ENCODE measurements at places on chromosomes 11 and 22.
A peak's percentile ranks its signal among the peaks of the same experiment; 100 is the strongest.

DNA sequence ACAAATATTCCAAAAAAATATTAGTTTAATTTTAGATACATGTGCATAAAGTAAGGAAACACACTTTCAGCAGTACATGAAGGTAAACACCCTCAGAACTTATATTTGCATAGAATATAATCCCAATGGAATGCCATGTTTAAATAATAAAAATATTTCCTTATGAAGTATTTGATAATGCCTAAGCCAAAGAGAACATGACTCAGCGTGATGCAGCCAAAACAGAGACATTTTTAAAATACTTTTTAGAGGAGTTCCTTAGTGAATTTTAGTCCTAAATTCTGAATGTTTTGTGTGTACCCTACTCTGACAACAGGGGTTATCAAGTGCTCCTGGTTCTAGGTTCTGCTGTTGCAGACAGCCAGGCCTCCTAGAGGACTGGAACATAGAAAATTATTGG lies 39.1 kb upstream of the POU2AF2 start:
- no peak for DNase-seq

DNA sequence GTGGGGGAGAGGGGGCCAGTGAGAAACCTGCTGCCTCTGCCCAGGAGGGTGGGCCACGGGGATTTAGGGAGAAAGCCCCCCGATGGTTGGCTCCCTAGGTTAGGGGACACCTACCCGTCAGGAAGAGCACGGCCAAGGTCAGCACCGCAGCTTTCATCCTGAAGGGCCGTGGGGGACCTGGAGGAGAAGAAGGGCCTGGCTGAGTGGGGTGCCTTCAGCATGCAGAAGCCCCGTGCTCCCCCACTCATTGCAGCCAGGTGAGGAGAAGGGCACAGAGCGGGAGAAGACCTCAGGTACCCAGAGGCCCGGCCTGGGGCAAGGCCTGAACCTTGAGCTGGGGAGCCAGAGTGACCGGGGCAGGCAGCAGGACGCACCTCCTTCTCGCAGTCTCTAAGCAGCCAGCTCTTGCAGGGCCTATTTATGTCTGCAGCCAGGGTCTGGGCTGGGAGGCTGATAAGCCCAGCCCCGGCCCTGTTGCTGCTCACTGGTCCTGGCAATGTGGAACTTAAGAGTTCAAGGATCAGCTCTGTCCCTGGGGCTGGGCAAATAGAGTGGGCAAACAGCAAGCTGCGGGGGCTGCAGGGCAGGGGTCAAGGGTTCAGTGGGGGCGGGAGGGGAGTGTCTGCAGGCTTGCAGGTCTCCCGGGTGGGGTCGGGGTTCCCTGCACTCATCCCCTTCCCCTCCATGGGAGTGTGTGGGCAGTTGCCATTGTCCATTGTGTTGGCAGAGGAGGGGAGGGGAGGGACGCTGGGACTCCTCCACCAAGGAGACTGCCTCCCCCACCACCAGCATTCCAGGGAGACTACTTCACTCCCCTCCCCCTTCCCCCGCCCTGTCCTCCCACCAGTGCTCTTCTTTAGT lies at the start of gene APOA1:
TSS of gene APOA1 (minus strand) at position 392 of the 861 bp plus-strand sequence. CDS start at position 157, 235 bp downstream.
- DNase-seq: no peak

GRCh38 chr11:61361237-61361740 lies 393 bp downstream of the CYB561A3 start:
- peak; percentile 3 for DNase-seq

GRCh38 chr22:39245130-39246039 lies 603 bp upstream of the PDGFB start:
- DNase-seq: no peak

DNA sequence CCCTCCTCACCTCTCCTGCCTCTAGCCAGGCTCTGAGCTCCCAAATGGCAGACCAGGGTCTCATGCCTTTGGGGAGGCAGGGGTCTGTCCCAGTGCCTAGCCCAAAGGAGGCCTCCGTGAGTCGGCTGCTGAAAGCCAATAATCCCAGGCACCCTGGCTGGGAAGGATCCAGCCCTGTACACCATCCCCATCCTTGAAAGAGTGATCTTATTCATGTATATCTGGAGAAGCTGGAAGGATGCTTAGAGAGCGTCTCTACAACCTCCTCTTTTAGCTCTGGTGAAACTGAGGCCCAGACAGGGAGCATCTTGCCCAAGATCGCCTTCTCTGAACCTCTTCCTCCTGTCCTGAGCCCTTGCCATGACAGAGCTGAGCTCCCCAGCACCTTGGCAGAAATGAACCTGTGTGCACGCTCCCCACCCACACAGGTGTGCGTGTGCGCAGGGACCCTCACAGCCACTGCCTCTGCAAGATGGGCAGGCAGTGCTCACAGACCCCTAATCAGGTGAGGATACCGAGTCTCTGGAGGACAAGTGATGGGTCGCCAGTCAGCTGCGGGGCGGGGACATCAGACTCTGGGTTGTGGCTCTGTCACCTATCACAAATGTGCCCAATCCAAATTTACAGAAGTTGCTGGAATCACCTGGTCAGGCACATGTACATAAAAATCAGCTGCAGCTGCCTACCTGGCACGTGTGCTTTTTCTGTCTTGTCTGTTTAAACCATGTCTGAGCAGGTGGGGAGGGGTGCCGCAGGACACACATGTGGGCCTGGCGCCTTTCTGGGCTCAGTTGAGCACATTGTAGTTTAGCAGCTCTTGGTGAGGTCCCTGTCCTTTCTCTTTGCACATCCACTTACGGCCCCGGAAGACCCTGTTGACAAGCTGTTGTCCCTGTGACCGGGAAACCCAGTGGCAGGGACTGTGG lies 49.3 kb upstream of the WNT7B start:
- no peak for DNase-seq

DNA sequence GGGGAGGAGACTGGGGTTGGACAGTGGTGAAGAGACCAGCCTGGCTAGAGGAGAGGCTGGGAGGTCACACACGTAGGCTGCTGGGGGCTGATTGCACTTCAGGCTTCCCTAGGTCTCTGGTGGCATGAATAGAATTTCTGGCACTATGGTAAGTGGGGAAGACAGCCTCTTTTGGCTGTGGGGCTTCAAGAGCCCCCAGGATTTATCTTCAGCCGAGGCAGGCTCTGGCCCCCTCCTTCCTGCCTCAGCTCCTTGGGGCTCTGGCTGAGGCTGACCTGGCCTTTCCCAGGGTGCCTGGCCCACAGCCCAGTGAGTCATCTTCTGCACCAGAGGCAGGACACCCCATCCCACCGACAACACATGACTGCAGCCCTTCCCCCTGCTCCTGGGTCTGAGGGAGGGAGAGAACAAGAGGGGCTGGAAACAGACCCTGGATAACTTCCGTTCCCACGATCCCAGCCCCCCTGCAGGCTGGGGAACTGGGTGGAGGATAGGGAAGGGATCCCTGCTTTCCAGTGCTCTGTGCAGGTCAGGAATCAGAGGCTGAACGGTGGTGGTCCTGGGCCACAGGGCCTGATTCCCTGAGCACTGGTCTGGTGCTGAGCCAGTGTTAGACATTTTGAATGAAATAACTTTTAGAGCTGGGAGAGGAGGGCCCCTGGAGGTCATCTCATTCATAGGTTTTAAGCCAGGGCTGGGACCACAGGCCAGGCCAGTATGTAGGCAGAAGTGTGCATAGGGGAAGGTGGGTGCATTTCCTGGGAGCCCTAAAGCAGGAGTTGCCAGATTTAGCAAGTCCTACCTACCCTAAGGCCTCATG lies 26.5 kb downstream of the ARHGEF17 start:
- no peak for DNase-seq

GRCh38 chr22:17919276-17920144 lies 104.9 kb downstream of the MICAL3 start:
- DNase-seq: no peak

GRCh38 chr11:16738947-16739815 lies 734 bp downstream of the C11orf58 start:
- DNase-seq: no peak

DNA sequence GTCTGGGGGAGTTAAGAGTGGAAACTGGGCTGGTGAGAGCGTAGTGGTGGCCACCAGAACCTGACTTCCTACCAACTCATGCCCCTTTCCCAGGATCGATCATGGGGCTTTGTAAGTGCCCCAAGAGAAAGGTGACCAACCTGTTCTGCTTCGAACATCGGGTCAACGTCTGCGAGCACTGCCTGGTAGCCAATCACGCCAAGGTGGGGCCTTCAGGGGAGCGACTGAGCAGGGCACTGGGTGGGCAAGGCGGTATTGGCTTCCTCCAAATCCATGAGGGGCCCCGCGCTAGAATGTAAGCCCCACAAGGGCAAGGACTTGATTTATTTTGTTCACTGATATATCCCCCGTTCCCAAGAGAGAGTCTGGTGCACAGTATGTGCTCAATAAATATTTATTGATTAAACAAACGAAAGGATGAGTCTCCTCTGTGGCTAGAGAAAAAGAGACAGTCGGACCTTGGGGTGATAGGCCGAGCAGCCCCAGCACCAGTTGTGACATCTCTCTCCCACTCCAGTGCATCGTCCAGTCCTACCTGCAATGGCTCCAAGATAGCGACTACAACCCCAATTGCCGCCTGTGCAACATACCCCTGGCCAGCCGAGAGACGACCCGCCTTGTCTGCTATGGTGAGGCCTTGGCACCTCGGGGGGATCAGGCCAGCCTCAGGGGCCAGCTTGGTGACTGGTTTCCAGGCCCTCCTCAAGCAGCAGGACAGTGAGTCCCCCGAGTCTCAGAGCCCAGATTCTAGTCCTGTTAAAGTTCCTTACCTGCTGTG lies 765 bp downstream of the ZFPL1 start:
- DNase-seq: no peak

DNA sequence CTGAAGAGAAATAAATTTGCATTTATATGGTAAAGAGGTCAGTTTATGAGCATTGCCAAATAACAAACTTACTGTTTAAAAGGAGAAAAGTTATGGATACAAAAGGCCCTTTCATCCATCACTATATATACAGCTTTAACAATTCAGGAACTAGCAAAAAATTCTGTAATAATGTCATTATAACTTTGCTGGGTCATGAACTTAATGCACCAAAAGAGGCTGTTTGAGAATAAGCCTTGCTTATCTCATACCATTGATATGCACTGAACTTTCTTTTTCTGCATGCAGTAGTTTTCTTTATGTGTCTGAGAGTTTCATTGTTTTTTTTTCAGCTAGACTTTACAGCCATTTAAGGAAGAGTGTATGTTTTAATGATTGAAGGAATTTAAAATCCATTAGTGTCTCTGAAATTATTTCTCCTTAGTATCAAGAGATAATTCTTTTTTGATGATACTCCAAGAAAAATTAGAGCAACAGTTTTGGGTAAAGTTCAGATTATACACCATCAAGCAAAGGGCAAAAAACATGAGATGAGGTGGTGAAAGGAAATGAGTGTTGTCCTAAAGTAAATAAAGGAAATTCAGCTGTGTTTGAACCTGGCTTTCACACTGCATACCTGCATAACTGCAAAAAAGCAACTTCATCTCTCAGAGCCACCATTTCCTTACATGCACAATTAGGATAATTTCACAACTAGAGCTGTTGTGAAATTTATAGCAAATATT lies 188.2 kb upstream of the ANO3 start:
- DNase-seq: no peak

DNA sequence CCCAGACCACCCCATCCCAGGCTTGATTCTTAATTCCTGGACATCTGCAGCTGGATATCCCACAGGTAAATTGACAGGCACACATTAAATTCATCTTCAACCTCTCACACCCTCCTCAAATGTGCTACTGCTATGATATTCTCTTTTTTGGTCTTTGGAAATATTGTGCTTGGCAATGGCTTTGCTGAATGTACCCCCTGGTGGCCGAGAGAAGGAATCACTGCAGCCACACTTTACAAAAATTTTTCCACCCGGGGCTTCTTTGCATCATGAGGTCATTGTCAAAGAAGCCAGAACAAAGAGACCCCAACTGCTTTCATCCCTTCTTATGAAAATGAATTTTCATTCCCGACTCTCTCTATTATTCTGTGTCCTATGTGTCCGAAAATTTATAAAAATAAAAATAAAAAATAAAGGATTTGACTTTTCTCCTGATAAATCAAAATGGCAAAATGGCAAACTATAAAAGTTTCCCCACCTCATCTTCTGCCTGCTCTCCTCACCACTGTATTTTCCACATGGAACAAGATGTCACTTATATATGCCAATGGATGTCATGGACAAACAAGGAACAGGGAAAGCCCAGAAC lies 15.0 kb upstream of the CYB5R2 start:
- no peak for DNase-seq

GRCh38 chr22:32574411-32574810 lies 99.8 kb downstream of the FBXO7 start:
- DNase-seq: no peak

DNA sequence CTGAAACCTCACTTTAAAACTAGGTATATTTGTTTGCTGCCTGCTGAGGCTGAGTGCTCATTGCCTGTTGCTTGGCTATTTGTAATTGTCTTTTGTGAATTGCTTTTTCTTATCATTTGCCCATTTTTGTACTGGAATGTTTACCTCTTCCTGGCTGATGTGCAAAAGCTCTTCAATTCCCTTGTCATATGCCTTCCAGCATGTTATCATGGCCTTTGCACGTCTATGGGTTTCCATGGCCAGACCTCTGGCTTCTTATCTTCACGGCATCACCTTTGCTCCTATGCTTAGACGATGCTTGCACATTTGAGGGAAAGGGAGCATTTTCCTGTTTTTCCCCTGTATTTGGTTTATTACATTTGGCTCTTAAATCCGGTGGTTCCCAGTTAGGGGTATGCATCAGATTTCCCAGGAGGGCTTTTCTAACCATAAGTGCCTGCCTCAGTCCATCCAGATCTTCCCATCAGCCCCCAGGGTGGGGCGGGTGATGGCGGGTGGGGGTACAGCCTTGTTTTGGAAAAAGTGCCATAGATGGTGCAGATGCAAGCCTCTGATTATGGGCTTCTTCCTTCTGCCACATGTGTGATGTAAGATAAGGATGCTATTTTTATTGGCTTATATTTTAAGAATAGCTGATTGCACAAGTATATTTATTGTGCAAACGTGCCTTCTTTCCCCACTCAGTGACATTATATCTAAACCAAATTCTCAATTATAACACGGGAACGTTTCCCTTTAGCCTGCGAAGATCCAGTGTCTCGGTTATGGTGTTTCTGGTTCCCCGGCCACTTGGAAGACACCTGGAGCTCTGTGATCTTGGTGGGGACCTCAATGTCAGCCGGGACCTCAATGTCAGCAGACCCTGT lies 70.6 kb upstream of the SEPTIN5 start:
- DNase-seq: no peak

Measured in stimulated activated CD8-positive, alpha-beta memory T cell treated with anti-CD3 and anti-CD28 coated beads, Interleukin-15, amount 100 ng/mL, for 24 hours (primary cell).